ENCODE measurements at places on chromosomes 1 and 21.

- DNase-seq: no peak
These were observed 119.7 kb downstream of the PLPPR4 start for GRCh38 chr1:99384021-99384420.

GRCh38 chr1:87961992-87962391 lies 633.3 kb downstream of the LMO4 start:
- DNase-seq: no peak

DNA sequence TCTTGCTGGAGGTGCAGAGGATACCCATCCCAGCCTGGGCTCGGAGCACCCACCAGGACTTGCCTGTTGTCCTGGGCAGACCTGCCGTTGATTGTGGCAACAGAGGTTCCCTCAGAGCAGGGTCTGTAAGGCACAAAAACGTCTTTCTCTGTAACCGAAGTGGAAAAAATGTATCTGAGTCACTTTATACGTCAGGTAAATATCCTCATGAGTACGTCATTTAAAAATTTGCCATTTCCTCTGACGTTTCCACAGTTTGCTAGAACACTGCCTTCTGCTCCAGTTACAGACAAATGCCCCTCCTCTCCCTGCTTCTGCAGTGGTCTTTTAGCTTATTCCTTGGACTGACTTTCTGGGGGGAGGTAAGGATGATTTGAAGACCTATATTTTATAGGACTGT lies 326.8 kb downstream of the HHAT start:
- DNase-seq: no peak

- no peak for DNase-seq
These were observed 1.2 kb downstream of the CAMSAP2 start for GRCh38 chr1:200739702-200740570.

DNA sequence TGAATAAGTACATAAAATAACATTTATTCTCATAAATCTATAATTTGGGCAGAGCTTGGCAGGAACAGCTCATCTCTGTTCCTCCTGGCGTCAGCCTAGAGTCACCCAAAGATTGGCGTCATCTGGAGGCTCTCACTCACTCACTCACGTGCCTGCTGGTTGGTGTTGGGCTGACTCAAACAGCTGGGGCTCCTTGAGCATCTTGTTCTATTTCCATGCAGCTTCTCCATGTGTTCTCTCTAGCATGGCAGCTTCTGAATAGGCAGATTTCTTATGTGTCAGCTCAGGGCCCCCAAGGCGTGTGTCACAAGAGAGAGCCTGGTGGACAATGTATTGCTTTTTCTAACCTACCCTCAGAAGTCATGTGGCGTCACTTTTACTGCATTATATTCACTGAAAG lies 70.6 kb upstream of the RAB3GAP2 start:
- no peak for DNase-seq

DNA sequence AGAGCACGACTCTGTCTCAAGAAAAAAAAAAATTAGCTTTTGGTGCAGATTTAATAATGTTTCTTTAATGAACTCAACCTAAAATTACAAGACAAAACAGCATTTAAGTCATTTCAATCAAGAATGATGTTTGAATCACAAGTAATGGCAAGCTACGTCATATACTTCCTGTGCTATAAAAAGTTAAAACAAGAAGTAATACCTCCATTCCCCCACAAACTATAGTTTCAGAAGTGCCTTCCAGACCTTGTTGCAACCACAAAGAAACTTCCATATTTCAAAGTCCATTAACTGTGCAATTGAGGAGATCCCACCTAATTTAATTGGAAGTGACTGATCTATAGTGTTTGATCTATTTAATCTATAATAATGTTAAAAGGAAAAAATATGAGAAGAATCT lies 15.1 kb downstream of the NRDC start:
- DNase-seq: peak; percentile 68

- DNase-seq: no peak
These were observed 777.3 kb downstream of the LTN1 start for GRCh38 chr21:28215214-28215954.

- no peak for DNase-seq
These were observed 103.4 kb downstream of the COL24A1 start for GRCh38 chr1:86052948-86053698.

DNA sequence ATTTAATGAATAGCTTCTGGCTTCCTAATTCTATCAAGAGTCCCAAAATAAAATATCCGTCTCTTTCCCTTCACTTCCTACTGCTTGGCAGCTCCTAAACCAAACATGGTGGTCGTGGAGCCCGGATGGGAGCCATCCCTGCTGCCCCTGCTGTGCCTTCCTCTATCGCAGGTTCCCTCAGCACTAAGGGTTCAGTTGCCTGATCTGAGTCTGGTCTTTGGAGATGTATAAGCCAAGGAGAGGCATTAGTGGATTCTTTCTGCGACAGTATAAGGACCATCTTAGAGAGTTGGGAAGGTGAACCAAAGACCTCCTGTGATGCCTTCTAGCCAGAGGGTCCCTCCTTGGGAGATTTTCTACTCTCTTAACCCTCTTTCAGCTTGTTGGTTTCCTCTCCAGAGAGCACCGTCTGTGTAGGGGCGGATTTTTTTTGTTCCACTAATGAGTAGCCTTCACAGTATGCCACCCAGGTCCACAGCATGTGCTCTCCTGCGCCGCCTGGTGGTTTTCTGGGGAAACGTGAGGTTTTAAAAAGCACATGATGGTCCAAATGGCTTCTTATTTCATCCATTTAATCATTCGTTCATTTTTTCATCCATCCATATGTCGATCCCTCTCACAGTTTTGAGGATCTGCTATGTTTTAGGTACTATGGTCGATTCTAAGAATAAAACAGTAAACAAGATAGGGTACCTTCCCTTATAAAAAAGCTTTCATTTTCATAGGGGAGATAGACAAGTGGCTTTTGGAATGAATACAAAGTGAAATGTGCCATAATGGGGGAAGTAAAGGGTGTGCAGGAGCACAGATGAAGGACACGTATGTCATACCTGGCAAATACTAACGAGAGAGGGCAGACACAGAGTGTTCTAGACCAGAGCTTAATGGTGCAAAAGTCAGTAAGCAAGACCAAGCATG lies 71.0 kb downstream of the NFASC start:
- DNase-seq: peak; percentile 28

DNA sequence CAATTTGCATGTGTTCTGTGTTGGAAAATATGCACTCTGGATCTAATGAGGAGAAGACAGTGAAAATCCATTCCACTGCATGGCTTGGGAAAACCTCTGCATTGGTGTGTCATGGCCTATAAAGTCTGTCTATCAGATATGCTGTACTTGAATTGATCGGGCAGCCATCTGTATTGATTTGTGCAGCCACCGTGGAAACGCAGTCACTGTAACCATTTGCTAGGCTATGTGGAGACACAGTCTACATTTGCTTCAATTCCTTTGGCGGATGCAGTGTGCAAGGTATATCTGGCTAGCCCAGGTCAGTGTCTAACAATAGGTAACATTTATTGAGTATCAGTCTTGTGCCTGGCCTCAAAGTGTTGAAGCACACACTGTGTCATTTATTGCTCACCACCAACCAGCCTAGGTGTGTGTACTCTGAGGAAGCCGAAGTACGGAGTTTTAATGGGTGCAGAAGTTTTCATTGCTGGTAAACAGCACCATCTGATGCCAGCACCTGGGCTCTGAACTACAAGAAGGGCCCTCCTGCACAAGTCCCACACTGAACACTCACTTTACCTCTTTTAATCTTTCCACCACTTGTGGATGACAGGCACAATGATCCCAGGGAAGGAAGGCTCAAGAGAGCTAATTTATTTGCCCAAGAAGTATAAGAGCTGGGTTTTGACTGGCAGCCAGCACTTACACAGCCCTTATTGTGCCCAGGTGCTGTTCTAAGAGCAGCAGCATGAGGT lies 83.4 kb downstream of the DAB1 start:
- no peak for DNase-seq

- no peak for DNase-seq
These were observed 1.4 kb downstream of the CXADR start for GRCh38 chr21:17514124-17514845.

- DNase-seq: no peak
These were observed 180.0 kb upstream of the LMO4 start for GRCh38 chr1:87148661-87149060.

DNA sequence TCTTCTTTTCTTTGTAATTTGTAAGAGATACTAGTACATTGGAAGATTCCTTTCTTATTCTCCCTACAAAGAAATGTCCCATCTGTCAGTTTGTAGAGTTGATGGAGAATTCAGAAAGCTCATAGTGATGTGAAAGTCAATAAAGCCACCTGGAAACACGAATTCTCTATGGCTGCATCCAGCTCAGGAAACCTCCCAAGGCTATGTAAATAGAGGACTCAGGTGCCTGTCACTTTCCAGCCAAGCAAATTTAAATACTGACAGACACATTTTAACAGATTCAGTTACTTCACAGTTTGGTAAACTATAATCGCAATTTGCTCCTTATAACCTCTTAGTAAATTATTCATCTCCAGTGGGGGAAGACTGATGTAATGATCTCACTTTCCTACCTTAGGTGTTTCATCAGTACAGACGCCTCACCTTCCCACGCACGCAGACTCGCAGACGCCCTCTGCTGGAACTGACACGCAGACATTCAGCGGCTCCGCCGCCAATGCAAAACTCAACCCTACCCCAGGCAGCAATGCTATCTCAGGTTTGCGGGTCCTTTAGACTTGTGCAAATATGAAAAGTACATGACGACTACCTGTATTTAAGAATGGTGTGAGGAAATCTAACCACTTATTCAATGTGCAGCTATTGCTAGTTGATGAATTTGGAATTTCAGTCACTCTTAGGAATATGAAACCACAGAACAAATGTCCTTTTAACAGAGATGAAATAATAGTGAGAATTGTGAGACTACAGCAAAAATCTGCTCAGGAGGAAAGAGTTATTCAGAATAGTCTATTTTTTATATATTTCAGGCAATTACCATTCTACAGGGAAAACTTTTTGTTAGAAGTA lies 60.6 kb downstream of the PTPRC start:
- no peak for DNase-seq

DNA sequence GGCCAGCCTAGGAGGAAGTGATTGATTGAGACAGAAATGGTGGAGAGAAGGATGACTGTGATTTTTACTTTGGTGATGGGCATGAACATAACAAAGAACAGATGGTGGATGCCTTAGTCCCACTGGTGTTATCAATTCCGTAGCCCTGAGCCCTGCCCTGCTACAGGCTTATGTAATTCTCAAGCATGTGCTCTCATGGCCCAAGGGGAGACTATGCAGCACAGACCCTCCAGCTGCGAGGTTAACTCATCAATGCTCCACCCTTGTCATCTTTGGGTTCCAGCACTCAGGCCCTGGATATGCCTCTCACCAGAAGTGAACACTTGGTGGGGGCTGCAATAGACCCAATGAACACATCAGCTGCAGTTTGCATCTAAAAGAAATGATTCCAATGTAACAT lies 62.7 kb upstream of the LRRC8D start:
- no peak for DNase-seq

- no peak for DNase-seq
These were observed 68.4 kb downstream of the GDAP2 start for GRCh38 chr1:117860896-117861610.

DNA sequence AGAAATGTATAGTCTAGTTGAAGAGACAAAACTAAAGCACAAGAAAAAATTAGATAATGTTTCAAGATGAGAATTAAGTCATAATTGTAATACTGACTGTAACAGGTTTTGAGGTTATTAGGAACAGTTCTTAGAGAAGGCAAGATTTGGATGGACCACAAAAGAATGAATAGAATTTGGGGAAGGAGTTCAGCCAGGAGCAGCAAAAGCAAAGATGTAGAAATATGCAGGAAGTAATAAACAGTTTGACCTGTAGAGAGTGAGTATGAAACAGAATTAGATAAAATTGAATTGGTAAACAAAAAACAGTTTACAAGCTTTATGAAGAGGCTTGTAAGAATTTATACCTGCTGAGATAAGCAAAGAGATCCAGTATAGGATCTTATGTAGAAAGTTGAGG lies 16.3 kb downstream of the VPS45 start:
- DNase-seq: no peak

- DNase-seq: no peak
These were observed 19.3 kb downstream of the AHCYL1 start for GRCh38 chr1:110003747-110004428.

- DNase-seq: no peak
These were observed 8.7 kb downstream of the NFASC start for GRCh38 chr1:204879351-204879750.

DNA sequence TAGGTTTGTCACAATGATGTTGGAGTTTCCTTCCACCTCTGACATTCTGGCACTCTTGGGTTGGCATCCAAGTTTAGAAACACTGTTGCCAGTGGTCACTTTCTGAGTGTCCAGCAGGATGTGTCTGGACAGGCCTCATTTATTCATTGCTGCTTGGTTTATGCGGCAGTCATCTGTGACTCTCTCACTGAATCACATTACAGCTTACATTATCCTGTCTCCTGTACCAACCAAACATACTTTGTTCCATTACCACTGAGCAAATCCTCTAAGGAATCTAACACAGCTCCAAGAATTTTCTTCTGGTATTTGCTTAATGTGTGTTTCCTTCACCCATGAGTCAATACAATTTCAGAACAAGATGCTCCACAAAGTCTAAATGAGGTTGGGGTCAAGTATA lies 19.9 kb downstream of the SGIP1 start:
- DNase-seq: no peak

- DNase-seq: no peak
These were observed 4.4 kb upstream of the MATN1 start for GRCh38 chr1:30727824-30728223.

- no peak for DNase-seq
These were observed 102.3 kb upstream of the LMO4 start for GRCh38 chr1:87226341-87226760.

Data from naive B cell (primary cell).